Spinal cord (tissue), 10 donors: ENCODE measurements at places on chromosomes 1 and 21.
A peak's percentile ranks its signal among the peaks of the same experiment; 100 is the strongest.

- DNase-seq, result no peak
These were observed 160.7 kb upstream of the LMO4 start for GRCh38 chr1:87167848-87168525.

DNA sequence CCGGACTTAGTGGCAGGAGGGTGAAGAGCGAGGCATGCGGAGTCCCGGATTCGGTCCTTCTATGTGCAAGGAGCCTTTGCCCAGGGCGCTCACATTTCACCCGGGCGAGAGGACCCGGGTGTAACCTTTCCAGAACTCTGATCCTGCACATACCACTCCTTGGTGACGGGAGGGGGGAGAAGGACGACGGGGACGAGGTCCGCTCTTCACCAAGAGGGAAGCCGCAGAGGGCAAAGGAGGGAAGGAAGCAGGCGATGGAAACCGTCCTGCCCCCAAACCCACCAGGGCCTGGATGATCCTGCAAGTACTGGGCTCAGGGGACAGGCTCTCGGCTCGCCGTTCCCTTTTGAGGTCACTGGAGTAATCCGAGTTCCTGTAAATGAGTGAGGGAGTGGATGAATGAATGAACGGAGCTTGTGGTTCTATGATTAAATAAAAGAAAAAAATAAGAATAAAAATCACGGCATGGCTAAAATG lies 993 bp downstream of the SYPL2 start:
- DNase-seq, result no peak

- no peak for DNase-seq
These were observed 14.7 kb downstream of the MDM4 start for GRCh38 chr1:204530932-204531331.

- DNase-seq, result no peak
These were observed 49.4 kb downstream of the ADCY10 start for GRCh38 chr1:167864392-167865032.

DNA sequence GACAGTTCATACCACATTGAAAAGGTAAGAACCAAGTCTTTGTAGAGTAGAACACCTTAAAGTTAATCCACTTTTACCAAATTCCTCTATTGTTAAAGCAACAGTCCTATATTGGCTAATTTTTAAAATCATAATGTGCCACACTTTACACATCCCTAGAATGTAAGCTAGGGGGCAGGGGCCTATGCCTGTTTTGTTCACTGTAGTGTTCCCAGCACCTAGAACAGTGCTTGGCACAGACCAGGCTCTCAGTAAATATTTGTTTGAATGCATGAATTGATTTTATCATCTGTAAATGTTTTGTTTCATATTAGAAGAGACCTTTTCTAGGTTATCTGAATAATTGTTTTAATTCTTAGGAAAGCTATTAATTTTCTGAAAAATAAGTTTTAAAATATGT lies 9.1 kb downstream of the SMAP2 start:
- DNase-seq, result no peak

DNA sequence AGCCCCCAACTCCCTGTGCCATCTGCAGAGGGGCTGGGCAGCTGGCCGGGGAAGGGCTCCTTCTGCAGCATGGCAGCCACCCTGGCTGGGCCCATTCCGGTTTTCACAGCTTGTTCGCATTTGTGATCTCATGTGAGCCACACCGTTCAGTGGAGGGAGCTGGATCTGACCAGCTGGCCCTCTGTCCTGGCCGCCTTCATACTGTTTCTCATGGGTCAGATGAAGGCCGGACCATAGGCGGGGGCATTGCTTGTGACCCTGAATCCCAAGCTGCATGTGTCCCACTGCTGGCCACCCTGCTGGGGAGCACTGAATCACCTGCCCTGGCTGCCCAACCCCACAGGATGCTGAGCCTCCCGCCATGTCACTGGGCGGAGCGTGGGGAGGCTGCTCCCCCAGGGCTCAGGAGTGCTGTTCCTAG lies 36.4 kb upstream of the PRSS38 start:
- DNase-seq, result no peak

- DNase-seq, result no peak
These were observed 5.1 kb downstream of the CR1L start for GRCh38 chr1:207649865-207650580.

DNA sequence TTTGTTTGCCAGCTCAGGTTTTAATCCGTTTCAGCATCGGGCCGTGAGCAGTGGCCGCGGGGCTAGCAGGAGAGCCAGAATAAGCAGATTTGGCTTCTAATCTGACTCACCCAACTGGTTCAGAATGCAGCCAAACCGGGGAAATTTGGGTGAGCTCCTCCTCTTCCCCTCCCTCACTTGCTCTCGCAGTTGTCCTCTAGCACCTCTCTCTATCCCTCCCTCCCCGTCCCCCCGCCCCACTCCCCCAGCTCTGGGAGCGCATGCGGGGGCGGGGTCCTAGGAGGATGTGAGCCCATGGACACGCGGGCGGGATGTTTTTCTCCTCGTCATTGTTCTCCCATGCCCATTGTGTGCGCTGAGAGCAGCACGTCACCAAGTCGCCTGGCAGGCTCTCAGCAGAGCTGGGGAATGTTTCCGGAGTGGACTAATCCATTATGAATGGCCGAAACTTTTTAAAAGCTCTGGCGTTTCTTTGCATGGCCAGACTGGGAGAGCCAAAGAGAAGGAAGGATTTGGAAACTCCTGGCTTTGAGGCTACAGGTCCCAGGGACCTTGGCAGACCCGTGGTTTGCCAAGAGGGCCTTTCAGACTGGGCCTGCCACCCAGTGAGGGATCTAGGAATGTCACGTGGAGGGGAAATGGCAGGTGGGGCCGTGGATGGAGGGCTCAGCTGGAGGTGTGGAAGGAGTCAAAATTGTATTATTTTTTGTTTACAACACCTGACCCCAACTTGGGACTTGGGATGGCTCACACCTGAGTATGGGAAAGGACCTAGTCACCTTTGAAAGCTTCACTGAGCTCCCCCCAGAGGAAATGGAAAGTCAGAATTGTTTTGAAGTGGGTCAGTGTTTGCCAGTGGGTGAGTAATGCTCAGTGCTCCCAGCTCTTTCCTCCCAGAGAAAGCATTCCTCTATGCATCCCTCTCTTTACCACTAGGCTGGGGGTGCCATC lies 39.2 kb downstream of the CDK18 start:
- peak; percentile 51 for DNase-seq

- no peak for DNase-seq
These were observed 118.7 kb upstream of the F3 start for GRCh38 chr1:94660258-94660657.

GRCh38 chr1:245987577-245987976 lies 519.5 kb downstream of the SMYD3 start:
- no peak for DNase-seq

- no peak for DNase-seq
These were observed 317.6 kb upstream of the PROX1 start for GRCh38 chr1:213669964-213670691.

DNA sequence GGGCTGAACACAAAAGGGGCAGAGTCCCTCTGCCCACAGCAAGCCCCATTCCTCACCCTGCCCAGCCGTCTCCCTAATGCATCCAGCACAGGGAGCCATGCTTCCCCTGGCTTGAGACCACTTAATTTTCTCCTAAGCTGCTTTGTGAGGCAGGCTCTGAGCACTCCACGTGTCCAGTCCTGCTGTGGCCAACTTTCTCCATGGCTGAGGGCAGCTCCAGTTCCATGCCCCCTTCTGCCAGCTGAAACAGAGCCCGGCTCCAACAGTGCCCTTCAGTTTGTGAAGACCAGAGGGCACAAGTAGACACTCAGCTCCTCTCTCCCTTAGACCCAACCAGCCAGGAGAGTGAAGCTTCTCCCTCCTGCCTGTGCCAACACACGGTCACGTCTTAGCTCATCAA lies 33.8 kb downstream of the PLEKHA6 start:
- no peak for DNase-seq

- peak; percentile 68 for DNase-seq
These were observed 823 bp downstream of the ENAH start for GRCh38 chr1:225651872-225652728.

DNA sequence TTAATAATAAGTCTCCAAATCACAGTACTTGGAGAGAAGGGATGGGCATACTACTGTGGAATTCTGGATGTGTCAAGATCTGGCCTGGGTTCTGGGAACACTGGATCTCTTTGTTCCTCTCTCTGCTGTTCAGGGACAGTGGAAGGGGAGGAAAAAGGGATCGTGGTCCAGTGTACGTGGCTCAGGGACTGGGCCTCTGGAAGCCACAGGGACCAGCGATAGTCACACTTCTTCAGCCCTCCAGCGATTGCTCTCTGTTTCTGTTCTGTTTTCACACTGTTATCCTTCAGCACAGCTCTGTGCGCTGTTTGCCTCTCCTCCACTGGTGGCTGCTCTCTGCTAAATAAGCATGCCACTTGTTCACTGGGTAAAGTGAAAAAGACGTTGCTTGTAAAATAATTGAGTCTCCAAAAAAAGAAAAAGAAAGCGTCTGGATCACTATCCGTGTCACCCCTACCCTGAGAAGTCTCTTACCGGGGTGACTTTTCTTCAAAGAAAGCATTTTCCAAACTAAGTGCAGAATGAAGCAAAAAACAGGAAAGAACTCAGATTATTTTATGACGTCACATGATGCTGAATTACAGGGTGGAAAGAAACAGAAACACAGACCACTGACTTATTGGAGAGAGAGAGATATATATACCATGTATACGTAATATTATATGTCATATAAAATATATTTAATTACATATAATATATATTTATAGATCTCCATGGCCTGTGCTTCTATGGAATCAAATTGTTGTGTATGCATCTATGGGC lies 279.4 kb downstream of the RGS7 start:
- DNase-seq, result no peak

DNA sequence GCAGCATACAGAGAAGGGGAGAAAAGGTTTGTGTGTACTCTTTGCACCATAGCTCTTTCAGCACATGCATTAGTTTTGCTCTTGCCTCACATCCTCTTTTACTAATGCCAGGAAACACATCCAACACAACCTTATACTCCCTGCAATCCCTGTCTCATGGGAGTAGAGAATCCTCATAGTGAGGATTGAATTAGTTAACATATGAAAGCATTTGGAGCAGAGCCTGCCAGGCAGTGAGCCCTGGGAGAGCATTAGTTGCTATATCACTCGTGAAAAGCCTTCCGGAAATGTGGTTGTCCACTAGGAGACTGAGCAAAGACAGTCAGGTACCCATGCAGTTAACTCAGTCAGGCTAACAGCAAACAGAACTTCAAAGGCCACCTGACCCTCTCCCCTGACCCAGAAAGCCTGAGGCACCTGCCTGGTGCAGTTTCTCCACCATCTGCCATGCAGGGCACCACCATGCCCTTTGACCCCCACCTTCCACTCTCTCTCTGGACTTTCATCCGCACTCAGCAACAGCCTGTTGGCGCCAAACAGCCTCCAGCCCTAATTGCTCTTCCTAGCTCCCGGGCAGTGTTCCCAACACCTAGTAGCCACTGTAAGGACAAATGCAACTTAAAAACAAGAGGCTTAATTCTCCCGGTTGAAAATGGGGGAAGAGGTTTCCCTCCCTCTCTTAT lies 14.9 kb upstream of the AGT start:
- DNase-seq, result peak; percentile 86

DNA sequence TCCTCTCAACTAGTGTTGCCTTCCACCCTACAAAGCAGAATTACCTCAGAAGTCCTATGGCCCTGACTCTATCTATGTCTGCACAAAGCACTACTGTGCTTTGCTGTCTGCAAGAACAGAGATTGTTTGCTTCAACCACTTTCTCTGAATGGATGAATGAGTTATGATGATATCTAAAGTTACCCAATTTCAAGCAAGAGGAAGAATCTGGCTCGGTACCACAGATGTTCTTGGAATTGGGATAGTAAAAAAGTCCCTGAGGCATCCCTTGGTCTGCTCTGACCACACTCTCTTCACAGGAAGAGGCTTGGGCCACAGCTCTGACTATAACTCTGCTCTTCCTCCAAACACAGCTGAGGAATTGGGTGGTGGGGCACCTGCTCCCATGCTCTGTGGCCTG lies 31.2 kb downstream of the MTARC1 start:
- no peak for DNase-seq

GRCh38 chr1:3811595-3811911 lies 15.3 kb upstream of the LRRC47 start:
- no peak for DNase-seq

- no peak for DNase-seq
These were observed 79.6 kb downstream of the PSMG1 start for GRCh38 chr21:39103689-39104088.

- peak; percentile 44 for DNase-seq
These were observed 816 bp downstream of the EDEM3 start for GRCh38 chr1:184753608-184754475.

GRCh38 chr1:174958396-174958795 lies 41.4 kb upstream of the CACYBP start:
- no peak for DNase-seq

DNA sequence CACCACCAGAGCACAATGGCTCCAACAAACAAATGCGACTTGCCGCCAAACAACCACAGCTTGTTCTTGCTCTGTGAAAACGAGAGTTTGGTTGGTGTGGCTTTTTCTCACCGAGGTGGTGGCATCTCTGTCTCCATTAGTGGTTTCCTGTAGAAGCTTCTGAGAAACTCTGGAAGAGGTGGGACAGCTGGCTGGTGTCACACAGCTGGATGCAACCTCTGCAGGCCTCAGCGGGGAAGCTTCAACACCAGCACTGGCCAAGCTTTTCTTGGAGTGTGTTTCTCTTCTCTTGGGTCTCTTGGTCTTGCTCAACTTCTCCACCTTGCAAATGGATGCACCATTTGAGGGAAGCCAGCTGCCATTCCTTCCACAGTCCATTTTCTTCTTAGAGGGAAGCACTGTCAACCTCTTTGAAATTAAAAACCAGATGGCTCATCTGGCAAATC lies 124.8 kb downstream of the KCNN3 start:
- DNase-seq, result no peak

- DNase-seq, result no peak
These were observed 40.2 kb downstream of the PRMT6 start for GRCh38 chr1:107096690-107097089.

DNA sequence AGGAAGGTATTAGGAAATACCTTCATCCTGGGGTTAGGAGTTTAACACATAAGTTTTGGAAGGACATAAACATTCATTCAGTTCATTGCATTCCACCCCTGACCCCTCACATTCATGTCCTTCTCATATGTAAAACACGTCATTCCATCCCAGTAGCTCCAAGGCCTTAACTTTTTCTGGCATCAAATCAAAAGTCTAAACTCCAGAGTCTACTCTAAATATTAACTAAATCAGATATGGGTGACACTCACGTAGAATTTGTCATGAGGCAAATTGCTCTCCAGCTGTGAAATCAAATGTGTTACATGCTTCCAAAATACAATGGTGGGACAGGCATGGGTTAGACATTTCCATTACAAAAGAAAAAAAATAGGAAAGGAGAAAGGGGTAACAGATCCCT lies 298.2 kb upstream of the LRRC7 start:
- DNase-seq, result no peak

- DNase-seq, result no peak
These were observed 406.7 kb downstream of the GPATCH2 start for GRCh38 chr1:217224201-217224600.

- no peak for DNase-seq
These were observed 26.7 kb upstream of the RPTN start for GRCh38 chr1:152185544-152186391.
